Cardiac septum (tissue), 1 donor: ENCODE measurements at places on chromosomes 3 and 15.
A peak's percentile ranks its signal among the peaks of the same experiment; 100 is the strongest.

DNA sequence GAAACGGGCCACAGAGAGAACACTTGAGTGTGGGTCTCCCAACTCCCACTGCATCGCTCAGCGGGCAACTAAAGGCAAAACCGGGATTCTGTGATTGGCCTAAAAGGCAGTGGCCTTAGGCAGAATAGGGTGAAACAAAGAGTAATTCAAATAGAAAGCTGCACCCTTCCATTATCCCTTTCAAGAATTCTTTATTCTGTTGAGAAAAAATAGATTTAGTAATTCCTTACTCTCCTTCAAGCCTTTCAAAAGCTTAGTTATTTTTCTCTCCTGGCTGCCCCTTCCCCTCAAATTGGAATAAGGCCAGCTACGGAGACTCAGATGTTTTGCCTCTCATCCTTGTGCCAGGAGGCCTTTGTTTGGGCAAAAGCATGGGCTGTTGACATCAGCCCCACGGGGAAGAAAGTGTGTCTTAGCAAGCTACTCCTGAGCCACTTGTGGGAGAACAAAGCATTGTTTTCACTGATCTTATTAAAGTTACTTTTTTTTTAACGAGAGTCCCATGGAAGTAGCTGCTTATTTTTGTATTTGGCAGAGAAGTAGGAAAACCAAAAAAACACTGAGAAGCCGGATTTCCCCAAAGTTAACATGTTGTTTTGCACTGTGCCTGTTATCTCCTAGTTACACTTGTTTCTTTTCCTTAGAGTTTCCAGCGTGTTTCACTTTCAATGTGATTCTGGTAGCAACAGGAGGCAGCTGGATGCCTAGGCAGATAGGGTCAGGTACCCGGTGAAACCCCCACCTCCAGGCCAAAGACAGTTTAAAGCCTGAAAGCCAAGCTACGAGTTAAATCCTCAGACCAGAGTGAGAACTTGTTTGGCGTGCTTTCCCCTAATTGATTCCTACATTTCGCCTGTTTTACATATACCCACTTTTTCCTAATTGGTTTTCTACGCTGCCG lies 2.2 kb downstream of the ST6GAL1 start:
- DNase-seq = no peak

DNA sequence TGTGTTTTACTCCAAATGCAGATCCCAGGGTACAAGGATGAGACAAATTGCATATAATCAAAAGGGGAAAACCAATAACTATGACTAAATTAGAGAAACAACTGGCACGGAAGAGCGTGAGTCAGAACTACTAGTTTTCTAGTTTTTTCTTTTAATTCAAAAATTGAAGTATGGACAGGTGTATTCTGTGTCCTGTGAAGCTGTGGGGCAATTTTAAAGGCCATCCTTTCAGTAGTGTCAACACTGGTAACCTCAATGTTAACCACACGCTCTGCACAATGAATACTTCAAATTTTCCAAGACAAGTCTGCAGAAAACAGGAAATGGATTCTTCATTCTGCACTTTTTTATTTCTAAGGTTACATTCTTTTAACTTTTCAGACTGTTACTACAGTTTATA lies 32.5 kb upstream of the GOLGA8A start:
- DNase-seq = no peak

DNA sequence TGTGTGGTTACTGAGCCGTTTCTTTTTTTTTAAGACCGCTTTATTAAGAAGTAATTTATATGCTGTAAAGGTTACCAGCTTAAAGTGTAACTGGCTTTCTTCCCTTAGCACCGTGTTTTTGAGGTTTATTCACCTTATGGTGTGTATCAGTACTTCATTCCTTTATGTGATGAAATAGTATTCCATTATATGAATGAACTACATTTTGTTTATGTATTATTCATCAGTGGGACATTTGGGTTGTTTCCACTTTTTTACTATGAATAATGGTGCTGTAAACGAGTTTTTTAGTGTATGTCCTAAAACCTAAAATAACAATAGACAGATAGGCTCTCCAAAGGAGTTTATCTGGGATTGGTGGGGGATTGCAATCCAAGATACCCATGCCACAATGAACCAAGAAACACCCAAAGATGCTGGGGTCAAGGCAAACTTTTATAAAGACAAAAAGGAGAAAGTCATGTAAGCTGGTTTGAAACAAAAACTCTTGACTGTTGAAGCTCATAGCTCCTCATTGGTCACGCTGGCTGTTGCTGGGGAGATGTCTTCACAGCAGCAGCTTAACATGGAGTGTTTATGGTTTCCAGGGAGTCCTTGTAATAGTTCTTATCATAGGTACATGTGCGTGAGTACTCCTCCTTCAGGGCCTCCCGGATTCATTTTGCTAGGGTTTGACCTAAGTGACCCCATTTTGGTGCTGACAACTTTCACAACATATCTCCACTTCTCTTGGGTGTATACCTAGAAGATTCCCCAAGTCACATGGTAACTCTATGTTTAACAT lies 16.0 kb downstream of the TM2D3 start:
- DNase-seq = no peak

DNA sequence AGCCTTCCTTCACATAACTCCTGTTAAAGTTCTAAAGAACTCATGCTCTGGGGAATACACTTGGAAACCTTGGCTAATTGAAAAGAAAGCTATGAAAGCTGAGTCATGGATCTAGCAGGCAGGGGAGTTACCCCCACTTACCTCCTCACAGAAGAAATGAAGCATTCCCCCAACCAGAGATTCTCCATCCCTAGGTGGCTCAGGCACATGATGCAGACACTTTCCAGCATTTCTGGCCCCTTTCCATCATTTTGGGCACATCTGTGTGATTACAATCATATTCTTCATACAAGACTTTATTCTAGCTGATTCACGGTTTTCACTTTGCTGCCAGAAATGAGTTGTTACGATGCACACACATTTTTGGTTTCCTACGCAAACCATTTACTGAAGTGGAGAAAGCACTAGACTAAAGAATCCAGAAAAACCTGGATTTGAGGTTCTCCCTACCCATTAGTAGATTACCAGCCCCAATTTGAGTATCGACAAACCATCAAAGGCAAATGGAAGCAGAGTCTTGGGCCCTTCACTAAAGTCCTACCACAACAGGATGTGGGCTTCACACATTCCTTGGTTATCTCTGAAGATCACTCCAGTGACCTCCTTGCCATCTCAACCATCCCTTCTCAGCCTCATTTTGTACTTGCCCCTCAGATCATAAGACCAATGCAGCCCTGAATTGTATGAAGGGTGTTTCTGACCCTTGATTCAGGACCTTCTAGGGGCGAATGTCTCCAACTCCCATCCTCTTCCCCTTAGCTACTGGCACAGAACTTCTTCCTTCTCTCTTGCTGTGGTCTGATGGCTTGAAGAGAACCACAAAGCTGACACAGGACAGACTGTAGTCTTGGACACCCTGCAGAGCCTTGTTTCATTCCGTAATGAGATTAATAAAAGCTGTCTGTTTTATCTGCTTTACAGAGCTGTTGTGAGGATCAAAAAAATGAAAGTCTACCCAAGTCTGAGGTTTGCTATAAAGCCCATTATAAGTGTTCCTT lies 42.5 kb upstream of the SNRK start:
- DNase-seq = no peak

- no peak for DNase-seq
Measured at GRCh38 chr3:150371741-150372254, 36.3 kb upstream of the TSC22D2 start.

GRCh38 chr3:14624498-14624897 lies 27.1 kb upstream of the CCDC174 start:
- no peak for DNase-seq

GRCh38 chr3:16060358-16060852 lies 114.1 kb upstream of the GALNT15 start:
- no peak for DNase-seq

DNA sequence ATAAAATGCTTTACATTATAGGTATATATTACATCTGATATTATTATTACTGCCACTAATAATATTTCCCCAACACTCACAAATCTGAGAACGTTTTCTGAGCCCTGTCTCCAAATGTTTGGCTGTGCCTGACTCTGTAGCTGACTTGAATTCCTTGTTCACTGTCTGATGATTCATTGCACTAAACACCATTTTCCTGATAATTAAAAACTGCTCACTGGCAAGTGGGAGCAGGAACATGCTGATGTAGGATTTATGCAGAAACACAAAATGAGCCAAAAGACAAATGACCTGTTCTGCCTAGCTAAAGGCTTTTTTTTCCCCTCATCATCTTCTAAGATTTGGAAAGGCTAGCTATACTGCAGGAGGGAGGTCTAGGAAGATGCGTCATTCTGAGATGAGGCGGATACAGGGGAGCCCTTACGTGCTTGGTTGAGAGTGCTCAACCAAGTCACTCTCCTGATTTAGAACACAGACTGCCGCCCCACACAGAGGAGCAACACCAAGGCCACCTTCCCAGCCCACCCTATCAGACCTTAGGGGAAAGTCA lies 380.7 kb downstream of the EPHB1 start:
- no peak for DNase-seq

- no peak for DNase-seq
Measured at GRCh38 chr15:36590838-36591237, 11.4 kb downstream of the CDIN1 start.

DNA sequence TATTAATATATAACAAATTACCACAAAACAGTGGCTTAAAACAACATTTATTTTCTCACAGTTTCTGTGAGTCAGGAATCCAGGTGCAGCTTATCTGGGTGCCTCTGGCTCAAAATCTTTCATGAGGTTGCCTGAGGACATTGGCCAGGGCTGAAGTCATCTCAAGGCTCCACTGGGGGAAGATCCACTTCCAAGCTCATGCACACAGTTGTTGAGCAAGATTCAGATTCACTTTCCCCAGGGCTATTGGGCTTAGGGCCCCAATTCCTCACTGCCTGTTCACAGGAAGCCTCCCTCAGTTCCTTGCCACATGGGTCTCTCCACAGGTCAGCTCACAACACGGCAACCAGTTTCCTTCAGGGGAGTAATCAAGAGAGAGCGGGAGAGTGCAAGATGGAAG lies 35.0 kb downstream of the RFTN1 start:
- no peak for DNase-seq

DNA sequence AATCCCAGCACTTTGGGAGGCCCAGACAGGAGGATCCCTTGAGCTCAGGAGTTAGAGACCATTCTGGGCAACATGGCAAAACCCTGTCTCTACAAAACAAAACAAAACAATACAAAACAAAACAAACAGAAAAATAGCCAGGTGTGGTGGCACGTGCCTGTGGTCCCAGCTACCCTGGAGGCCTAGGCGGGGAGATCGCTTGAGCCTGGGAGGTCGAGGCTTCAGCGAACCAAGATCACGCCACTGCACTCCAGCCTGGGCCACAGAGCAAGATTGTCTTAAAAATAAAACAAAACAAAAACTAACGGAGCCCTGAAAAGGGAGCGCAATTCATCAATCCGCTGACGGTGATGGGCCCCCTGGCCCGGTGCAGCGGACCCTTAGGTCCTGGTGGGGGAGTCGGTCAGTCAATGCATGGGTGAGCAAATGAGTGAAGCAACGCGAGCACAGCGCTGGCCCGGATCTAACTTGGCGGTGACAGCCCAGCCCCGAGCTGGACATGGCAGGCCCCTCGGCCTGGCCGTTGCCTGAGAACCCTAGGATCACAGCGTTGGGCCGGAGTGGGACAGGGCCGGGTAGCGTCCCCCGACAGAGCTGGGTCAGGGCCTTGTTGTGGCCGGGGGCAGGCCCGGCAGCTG lies 52.4 kb upstream of the BLM start:
- DNase-seq = peak; percentile 64

DNA sequence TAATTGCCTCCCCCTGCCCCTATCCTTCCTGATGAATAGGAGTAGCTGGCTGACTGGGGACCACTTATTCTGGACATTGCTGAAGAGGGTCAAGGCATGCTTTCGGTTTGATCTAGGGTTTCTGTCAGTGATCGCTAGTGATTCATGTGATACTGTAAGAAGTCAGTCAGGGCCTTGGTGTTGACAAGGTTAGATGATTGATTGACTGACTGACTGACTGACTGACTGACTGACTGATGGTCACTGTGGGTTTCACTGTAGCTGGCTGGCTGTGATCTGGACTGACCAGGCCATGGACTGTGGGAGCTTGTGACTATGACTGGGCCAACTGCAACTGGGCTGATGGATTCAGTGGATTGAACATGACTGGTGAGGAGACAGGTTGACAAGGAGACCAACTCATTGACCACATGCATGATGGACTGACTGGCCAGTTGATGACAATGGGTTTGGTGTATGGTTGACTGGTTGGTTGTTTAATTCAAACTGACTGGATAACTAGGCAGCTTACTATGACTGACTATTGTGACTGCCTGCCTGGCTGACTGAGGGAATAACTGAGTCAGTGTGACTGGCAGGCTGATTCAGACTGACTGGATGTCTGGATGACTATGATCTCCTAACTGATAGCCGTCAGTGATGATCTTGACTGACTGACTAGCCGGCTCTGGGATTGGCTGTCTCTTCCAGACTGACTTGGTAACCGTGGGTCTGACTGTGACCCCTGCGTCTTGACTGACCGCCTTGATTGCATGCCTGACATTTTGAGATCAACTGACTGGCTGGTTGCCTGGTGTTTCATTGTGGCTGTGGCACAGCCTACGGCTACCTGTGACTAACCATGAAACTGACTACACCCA lies 509.9 kb downstream of the SHQ1 start:
- no peak for DNase-seq

DNA sequence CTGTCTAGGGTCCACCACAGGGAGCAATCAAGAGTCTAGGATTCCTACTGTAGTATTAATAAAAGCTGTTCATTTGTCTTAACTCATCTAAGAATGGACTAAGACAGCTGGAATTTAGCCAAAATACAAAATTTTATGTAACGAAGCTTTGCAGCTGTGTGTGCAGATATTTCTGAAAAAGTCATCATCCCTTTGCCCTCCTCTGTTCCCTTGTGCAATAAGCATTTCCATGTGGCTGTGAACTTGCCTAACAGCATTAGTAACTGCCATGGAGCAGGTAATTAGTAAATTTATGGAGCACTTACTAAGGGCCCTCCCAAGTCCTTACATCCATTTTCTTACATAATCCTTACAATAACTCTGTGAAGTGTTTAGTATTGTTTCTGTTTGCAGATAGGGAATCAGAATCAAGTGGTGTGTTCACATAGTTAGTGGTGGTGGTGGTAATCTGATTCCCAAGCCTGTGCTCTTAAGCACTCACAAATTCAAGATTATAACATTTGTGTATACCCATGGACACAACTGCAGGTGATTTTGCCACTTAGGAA lies 114.5 kb downstream of the RARB start:
- DNase-seq = no peak

GRCh38 chr15:90219421-90220141 lies 14.2 kb downstream of the CIB1 start:
- DNase-seq = no peak
